ENCODE measurements at places on chromosomes 7 and 10. TPM values are rescaled to one million over a fixed set of nuclear protein-coding genes. Genes with fewer than 3 reads are reported as not detected.

- DNase-seq: no peak
Measured at GRCh38 chr10:60778971-60779796, 906 bp downstream of the CDK1 start.

DNA sequence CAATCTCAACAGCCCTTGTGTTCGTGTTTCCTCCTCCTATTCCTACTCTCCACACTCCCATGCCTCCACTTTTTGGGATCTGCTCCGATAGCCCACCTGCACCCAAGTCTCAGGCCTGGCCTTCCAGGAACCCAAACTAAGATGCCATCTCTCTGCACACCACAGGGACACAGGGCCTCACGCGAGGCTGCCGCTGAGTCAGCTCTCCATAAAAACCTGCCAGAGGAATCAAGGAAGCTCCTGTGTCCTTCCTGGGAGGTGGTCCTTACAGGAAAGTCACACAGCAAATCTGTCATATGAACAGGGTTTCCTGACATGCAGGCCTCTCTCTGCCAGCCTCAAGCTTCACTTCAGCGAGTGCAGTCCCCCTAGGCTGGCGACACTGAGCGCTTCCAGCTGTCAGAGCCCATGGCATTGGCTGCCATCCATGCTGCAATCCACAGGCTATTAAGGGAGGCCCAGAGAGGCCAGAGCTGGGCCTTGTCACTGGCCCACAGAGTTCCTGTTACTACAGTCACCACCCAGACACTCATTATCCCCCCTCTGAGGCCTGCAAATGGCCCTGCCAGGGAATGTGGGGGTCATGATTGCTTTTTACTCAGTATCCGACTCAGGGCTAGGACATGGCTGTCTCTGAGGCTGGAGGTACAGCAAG is 151.4 kb downstream of the OAT start:
- no peak for DNase-seq

DNA sequence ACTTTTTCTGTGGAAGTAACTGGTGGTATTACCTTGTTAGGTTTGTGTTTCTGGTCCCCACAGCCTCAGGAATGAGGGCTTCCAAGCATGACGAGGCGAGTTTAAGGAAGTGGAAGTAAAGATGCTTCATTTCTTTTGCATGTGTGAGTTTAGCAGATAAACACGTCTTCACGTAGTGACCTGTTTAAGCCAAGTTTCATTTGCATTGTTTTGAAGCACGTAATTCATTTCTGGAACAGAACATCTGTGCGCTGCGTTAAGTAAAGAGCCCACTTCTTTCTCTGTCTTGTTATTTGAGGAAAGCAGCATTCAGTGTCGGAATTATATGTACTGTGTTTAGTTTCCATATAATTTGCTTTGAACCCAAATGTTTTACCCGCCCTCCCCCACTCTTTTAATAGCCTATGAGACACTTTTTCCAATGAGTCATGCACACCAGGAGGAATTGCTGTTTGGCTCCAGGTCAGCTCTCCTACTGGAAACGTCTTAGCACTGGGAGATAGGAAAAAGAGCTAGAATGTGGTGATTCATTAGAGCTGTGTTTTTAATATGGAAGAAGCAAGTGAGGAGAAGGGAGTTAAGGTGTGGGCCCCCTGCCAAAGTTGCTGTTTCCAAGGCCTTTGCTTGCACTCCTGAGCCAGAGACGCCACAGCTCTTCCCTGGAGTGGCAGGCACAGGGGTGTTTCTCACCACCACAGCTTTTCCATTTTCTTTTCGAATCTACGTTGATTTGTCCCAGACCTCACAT is 36.7 kb downstream of the BTBD16 start:
- peak; percentile 90 for DNase-seq

DNA sequence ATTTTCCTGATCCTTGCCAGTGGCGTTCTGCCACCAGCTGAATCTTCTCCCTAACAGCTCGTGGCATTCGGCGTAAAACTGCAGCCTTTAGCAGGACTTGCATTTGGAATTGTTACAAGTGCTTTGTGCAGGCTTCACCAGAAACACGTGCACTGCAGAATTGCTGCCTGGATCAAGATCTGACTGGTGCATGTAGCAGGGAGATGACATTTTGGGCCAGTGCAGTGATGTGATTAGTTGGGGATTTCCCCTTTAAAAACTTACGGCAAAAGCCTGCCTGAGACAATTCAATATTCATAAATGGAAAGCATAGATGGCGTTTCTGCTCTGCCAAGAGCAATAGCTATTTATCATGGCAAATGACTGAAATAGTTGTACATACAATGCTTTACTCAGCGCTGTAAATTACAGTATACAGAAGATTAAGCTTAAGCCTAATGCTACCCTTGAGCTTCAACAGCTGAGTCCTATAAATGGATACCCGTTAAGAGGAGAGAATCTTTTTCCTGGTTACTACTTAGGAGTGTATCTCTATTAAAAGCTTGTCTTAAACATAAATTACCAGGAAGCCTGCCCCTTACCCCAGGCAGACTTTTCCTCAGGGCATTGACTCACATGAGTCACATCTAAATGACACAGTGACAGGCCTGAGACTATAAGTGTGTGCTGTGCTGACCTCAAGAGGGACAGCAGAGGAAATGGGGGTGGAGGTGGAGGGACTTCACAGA is 106.3 kb downstream of the ATXN7L1 start:
- DNase-seq: no peak

DNA sequence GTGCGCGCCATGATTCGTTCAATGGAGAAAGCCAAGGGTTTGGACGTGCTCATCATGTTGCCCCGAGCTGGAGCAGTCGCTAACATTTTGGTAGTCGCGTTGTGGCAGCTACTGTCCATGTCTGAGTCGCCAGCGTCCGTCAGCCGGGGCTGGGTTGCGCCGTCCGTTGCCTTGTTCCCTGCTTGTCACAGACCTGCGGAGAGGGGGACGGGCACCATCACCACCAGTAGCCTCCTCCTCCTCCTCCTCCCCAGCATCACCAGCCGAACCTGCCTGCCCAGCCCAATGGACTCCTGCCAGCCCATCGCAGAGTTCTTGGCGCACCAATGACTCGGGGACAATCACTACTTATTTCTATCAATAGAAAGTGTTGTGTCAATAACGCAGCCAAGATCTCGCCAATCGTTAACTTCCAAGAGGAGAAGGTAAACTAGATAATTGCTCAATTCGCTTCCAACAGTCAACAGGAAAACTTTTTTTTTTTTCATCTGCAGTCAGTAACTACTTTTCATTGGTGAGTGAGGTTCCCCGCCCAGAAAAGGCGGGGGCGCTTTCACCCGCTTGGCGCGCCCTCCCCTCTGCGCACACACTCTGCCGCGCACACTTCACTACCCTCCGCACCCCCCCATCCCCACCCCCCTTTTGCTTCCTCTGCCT is at the start of gene FEZF1:
FEZF1 (minus strand) TSS at position 432 of the 657 bp plus-strand sequence; CDS start at position 119, 313 bp downstream.
- DNase-seq: peak; percentile 15

GRCh38 chr7:98027342-98028033 is 37.5 kb upstream of the OCM2 start:
- DNase-seq: no peak

- DNase-seq: no peak
Measured at GRCh38 chr10:91416339-91416855, 6.3 kb downstream of the HECTD2 start.

DNA sequence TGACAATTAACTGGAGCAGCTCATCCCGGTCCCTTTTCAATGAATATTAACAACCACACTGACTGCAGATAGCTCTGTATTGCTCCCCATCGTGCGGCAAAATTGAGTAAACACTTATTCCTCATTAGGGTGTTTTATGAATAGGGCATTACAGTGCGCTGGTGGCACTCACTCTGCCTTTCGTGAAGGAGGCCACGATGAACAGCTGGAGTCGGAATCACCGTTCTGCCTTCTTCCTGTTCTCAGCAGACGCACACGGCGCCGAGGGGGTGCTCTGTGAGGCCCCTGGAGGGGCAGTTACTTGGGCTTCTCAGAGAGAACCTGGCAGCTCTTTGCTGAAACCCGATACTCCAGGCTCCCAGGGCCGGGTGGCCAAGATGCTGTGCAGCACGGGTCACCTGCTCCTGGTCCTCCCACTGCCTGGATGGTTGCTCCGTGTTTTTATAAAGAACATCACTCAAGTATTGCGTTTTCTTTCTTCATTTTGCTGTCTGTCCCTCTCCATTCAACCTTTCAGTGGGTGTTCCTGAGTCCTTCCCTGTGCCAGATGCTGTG is 241.9 kb downstream of the GLRX3 start:
- DNase-seq: no peak

GRCh38 chr7:152081088-152081487 is 55.6 kb downstream of the GALNT11 start:
- DNase-seq: peak; percentile 38

GRCh38 chr10:335151-335800 is 200.0 kb downstream of the ZMYND11 start:
- DNase-seq: no peak

DNA sequence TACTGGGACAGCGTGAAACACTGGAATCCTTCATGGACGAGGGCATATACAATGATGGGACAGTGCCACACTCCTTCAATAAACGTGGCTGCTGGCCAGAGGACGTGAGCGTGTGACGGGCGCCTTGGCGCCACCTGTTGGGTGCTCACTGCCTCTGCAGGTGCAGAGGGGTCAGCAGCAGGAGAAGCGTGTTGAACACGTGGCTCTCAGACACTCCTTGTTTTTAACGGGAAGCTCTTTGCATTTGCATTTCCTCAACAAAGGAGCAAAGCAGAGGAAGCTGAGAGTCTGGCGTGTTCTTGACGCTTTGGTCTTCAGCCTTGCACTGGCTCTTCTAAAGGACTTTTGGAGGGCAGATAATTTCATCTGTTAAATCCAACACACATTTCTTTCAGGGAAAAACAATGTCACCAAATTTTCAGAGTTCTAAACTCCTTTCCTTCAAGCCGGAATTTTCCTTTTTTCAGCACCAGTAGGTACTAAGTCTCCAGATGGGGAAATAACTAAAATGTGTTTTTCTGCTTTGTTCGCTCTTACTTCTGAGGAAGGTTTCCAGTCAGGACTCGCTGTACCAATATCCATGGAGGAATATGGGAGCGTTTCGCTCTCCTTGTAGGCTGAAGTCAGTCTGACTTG is 2.9 kb upstream of the GET4 start:
- DNase-seq: peak; percentile 91

- DNase-seq: no peak
Measured at GRCh38 chr7:77558284-77558967, 21.3 kb downstream of the PTPN12 start.

- DNase-seq: no peak
Measured at GRCh38 chr7:4014346-4015050, 667.6 kb upstream of the FOXK1 start.

GRCh38 chr7:18123508-18124239 is 96.0 kb upstream of the PRPS1L1 start:
- no peak for DNase-seq

Gene C10orf67
- polyA plus RNA-seq: not detected

Gene PCGF5
- 32.1 TPM for polyA plus RNA-seq

Gene SUGCT
- polyA plus RNA-seq: 5.0 TPM

Gene SH2B2
- 6.7 TPM for polyA plus RNA-seq

Gene NAT16
- polyA plus RNA-seq: not detected

Gene DLX6
- 3.5 TPM for polyA plus RNA-seq
